ENCODE measurements at places on chromosomes 3 and 15. TPM values are rescaled to one million over a fixed set of nuclear protein-coding genes. Genes with fewer than 3 reads are reported as not detected.

The OR5H14 gene
- total RNA-seq: not detected

The TUSC7 gene
- total RNA-seq: not detected

The CCDC9B gene
- 10.0 TPM for total RNA-seq

The CSPG5 gene
- total RNA-seq: 0.51 TPM

The NPRL2 gene
- 16.8 TPM for total RNA-seq

The IL20RB gene
- total RNA-seq: 0.60 TPM

The SENP8 gene
- 2.7 TPM for total RNA-seq

The STRIT1 gene
- not detected for total RNA-seq
